Cardiac ventricle fibroblast (primary cell): ENCODE measurements at places on chromosomes 6 and 20. TPM values are rescaled to one million over a fixed set of nuclear protein-coding genes. Genes with fewer than 3 reads are reported as not detected.

The EEF1A2 gene
- total RNA-seq = not detected in 2 replicates

The LTA gene
- total RNA-seq = not detected in 2 replicates

The BTNL2 gene
- not detected in 2 replicates for total RNA-seq

The ZNF335 gene
- total RNA-seq = 7.6 and 9.4 TPM in 2 replicates

The SIRPB2 gene
- not detected in 2 replicates for total RNA-seq
